ENCODE measurements at places on chromosomes 12 and 14.

DNA sequence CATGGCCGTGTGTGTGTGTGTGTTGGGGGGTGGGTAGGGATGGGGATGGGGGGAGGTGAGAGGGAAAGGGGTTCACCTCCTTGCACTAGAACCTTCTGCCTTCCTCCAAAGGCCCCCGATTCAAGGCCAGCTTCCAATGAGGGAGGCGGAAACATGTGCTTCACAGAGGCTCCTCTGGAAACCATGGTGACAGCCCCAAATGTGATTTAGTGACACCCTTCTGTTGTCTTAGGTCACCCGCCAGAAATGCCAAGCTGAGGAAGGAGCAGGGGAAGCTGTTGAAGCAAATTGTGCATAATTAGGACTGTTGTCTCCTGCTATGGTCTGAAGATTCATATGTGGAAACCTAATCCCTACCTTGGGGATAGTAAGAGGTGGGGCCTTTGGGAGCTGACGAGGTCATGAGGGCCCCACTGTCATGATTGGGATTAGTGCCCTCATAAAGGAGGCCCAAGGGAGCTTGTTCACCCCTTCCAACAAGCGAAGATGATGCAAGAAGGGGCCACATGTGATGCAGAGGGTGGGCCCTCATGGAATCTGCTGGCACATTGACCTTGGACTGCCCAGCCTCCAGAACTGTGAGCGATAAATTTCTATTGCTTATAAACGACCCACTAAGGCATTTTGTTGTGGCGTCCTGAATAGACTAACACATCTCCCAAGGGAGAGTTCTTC lies 95.2 kb downstream of the AACS start:
- DNase-seq = no peak

DNA sequence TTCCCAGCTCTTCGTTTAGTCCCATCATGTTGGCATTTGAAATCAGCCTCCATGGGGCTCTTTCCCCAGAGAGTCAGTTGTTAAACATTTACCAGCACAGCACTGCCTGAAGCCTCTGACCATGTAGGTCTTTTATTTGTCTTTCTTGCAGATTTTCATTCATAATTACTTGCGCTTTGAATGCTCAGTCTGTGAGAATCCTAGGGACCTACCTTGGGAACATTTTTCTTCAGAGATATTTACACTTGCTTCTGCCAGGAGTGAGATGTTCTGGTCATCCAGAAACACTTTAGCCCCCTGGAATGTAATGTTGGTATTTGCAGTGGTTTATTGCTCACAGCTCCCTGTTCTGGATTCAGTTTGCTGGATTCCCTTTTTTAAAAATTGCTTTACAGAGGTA lies 41.7 kb downstream of the RPH3A start:
- DNase-seq = no peak

DNA sequence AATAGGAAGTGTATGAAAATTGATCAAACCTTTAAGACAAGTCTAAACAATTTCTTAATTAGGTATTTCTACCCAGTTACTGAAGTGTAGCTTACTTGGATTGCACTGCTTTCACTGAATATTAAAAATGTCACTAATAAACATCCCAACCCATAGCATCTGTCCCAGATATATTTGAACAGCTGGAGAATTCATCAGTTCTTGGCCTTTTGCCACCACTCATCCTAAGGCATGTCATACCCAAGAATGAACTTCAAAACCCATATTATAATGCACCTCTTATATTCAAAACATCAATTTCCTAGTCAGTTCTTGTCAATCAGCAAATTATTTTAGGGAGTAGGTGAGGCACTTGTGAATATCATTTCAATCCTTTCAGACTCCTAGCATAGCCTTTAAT lies 392.3 kb downstream of the PAWR start:
- no peak for DNase-seq

- peak; percentile 28 for DNase-seq
Measured at GRCh38 chr12:71755146-71755892, 656 bp downstream of the RAB21 start.

- DNase-seq = no peak
Measured at GRCh38 chr12:65164774-65165173, 4.6 kb upstream of the LEMD3 start.

DNA sequence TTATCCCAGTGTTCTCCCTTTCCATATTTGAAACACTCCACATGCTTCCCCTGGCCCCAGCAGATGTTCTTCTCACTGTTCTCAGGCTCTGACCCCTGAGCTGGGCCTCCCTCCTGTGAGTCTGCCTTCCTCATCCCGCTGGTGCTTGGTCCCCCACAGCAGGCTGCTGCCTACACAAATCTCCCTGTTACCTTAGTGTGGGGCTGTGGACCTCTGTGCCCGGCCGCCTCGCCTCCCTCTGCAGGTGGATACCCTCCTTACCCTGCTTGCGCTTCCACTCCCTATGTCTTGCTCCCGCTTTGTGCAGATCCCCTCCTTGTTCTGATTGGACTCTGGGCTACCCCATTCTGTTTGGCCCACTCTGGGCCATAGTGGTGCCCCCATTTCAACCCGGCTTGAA lies 6.9 kb downstream of the DERA start:
- no peak for DNase-seq

- DNase-seq = no peak
Measured at GRCh38 chr12:104519190-104520019, 62.7 kb downstream of the CHST11 start.

DNA sequence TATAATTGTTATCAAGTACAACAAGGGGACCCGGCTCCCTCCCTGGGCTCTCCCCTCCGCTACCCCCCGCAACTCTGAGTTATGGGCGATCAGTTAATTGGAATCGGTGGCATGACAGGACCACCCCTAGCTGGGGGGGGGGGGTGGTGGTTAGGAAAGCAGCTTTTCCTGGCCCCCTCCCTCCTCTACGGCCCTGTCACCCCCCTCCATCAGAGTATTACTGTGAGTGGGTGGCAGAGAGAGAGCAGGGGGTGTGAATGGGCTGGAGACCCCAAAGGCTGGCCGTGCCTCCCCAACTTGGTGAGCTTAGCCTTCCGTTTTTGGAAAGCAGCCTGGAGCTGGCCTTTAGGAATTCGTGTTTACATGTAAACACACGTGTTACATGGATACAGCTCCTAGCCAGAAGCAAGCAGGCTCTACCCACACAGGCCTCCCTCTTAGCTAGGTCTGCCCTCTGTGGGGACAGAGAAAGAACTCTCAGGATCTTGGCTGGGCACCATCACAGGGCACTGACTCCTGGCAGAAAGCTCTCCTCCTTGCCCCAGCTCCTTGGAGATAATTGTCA lies 1.1 kb upstream of the HOXC4 start:
- DNase-seq = no peak
